ENCODE measurements at places on chromosomes 2 and 18.

DNA sequence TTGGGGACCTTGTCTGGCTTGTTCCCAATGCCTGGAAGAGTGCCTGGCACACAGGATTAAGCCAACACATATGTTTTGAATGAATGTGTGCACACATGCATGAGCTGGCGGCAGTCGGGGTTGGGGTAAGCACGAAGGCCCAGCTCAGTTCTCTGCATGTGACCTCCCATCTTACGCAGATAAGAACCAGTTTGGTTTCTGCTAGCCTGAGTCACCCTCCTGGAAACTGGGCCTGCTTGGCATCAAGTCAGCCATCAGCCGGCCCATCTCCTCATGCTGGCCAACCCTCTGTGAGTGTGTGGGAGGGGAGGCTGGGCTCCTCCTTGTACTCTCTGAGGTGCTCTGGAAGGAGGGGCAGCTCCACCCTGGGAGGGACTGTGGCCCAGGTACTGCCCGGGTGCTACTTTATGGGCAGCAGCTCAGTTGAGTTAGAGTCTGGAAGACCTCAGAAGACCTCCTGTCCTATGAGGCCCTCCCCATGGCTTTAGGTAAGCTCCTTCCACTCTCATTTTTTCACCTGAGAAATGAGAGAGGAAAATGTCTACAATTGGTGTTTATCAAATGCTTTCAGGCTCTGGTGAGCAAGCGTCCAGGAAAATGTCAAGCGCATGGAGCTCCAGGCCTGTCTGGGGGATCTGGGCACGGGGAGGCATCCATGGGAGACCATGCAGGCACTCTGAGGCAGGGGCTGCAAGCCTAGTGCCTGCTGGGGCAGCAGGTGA lies 9.7 kb upstream of the IL1RN start:
- no peak for DNase-seq

GRCh38 chr2:69807821-69808540 lies 21.5 kb upstream of the GMCL1 start:
- no peak for DNase-seq

- no peak for DNase-seq
These were observed 80.2 kb downstream of the ASAP2 start for GRCh38 chr2:9286554-9287399.

DNA sequence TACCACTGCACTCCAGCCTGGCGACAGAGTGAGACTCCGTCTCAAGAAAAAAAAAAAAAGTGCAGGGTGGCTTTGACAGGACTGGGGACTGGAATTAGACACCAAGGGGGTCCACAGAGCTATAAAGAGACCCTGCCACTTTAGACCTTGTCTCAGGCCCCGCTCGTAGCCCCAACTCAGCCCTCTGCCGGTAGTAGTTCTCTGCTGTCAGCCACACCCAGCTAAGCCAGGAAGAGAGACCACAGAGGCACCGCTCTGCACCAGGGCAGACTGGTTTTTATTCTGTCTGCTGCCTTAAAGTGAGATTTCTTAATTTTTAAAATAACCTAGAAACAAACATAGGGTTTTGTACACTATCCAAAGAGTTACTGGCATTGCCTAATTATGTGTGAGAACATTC lies 66.0 kb downstream of the STEAP3 start:
- no peak for DNase-seq

DNA sequence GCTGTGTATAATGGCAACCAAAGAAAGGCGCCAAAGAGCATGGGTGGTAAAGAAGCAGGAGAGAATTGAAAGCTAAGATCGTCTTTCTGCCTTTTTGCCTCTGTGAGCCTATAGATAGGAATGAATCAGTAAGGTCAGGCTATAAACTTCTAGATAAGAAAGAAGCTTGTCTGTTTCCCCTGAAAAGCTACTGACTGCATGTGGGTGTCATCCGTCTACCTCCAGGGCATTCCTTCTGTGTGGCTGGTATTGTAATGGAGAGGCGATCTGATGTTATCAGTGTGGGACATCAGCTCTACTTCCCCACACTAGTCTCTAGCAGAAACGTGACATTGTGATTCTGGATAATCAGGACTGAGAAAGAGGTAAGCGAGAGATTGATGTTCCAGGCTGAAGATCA lies 63.4 kb upstream of the PLA2R1 start:
- DNase-seq = no peak

- DNase-seq = no peak
These were observed 641.6 kb downstream of the SUCLG1 start for GRCh38 chr2:83817511-83817910.
